A673 (cell line): ENCODE measurements at places on chromosomes 11 and 22. TPM values are rescaled to one million over a fixed set of nuclear protein-coding genes. Genes with fewer than 3 reads are reported as not detected.

The KRTAP5-7 gene
- total RNA-seq = not detected in 2 replicates

The SLC25A18 gene
- total RNA-seq = 0.35 and 0.45 TPM in 2 replicates

The OR5AP2 gene
- total RNA-seq = not detected in 2 replicates

The BTG4 gene
- not detected in 2 replicates for total RNA-seq

The GRAP2 gene
- not detected in 2 replicates for total RNA-seq

The SPON1 gene
- not detected in 2 replicates for total RNA-seq

The SPCS2 gene
- total RNA-seq = 207 and 241 TPM in 2 replicates

- peaks cover 10% of the 10 kb centered on the region for H3K4me1 ChIP-seq
- no peaks in the 10 kb centered on the region for H3K27me3 ChIP-seq
- H3K4me3 ChIP-seq = no peak overlapping the region
- peaks cover 65% of the 10 kb centered on the region for H3K36me3 ChIP-seq
- H3K27ac ChIP-seq = no peak overlapping the region
Measured at GRCh38 chr11:65124480-65125196, 2.5 kb downstream of the MRPL49 start.

DNA sequence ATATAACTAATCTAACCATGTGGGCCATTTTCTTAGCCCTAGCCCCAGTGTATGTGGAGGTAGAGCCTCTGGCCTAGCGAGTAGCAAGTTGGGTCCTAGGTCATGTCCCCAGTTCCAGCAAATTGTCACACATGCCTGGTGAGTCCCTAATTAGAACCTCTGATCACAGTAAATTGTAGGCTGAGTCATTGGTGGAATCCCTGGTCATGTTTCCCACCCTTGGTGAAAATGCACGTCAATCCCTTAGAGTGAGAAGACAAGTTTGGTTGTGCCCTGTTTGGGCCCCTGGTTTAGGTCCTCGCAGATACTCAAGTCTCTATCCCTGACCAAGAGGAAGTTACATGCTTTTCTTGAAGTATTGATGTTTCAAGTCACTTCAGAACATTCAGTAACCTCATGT is 46.7 kb downstream of the ATM start:
- no peaks in the 10 kb centered on the region for H3K27me3 ChIP-seq
- H3K4me3 ChIP-seq = no peak overlapping the region
- no peaks in the 10 kb centered on the region for H3K4me1 ChIP-seq
- no peak for DNase-seq

DNA sequence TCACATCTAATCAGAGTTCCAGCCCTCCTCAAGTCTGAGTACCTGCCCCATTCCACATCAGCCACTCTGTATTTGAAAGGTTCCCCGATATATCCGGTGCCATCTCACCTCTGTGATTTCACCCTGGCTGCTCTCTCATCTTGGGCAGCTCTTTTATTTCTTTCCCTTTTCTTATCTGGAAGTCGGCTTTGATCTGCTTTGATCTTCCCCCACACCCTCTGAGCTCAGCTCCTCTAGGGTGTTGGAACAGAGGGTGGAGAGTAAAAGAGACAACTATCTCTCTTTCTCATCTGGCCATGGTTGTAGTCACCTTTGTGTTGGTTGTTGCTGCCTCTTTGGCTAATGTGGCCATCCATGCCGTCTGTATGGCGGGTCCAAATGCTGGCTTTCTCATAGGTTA is 108.3 kb downstream of the ENTHD1 start:
- no peak overlapping the region for H3K4me3 ChIP-seq
- no peaks in the 10 kb centered on the region for H3K36me3 ChIP-seq
- peaks cover 32% of the 10 kb centered on the region for H3K27me3 ChIP-seq
- no peak overlapping the region for H3K27ac ChIP-seq
- no peak for DNase-seq

DNA sequence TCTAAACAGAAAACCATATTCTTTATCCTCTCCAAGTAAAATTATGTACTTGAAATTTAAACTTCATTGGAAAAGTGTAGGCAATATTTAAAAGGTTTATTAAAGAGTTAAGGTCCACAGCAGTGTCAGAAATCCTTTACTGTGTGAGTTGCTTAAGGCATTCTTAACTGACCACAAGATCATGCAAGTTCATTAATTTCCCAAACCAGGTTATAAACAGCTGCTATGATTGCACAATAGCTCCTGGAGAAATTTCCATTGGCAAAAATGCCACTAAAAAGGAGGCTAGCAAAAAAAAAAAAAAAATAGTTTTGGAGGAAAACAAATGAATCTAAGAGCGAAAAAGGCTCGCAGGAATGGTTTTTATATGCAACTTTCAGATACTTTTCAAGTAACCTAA is 106.2 kb downstream of the ETS1 start:
- H3K27ac ChIP-seq = no peak overlapping the region
- DNase-seq = no peak
- H3K4me3 ChIP-seq = no peak overlapping the region
- no peaks in the 10 kb centered on the region for H3K4me1 ChIP-seq

GRCh38 chr22:45860201-45860600 is 116.8 kb downstream of the WNT7B start:
- H3K4me1 ChIP-seq = no peaks in the 10 kb centered on the region
- no peak overlapping the region for H3K4me3 ChIP-seq
- no peaks in the 10 kb centered on the region for H3K36me3 ChIP-seq

DNA sequence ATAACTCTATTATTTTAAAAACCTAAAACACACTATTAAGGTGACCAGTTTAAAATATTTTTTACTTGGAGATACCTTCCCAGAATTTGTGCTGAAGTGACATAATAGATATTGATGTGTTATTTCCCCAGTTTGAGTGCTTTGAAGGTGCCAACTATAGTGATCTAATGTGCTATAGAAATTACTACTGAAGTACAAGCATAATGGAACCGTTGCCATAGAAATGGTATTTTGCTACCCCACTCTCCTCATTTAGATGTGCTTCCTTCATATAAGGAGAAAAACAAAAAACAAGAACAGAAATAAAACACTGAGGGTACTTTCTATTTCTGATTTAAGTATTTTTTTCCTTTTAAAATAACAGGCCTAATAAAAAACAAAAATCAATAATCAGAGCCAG is 19.2 kb downstream of the DDI1 start:
- no peaks in the 10 kb centered on the region for H3K36me3 ChIP-seq
- H3K4me1 ChIP-seq = no peaks in the 10 kb centered on the region
- H3K27ac ChIP-seq = no peak overlapping the region
- DNase-seq = no peak
- no peak overlapping the region for H3K4me3 ChIP-seq

DNA sequence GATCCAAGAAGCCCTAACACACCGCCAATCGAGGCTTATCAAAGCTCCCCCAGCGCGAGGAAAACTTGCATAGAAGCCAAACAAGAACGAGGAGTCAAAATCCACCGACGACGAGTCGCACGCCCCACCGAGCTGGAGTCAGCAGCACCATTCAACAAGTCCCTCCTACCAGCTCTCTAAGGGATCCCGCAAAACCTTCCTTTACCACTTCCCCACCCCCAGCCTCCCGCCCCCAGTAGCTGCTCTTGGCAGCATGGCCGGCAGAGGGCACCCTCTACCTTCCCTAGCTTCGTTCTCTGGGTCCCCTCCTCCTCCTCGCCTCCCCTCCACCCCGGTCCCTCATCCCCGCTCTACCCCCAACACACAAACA is 1.4 kb downstream of the BDNF start:
- H3K36me3 ChIP-seq = no peaks in the 10 kb centered on the region
- peaks cover 27% of the 10 kb centered on the region for H3K4me1 ChIP-seq
- H3K4me3 ChIP-seq = peak overlapping the region; percentile 40
- H3K27me3 ChIP-seq = peaks cover 97% of the 10 kb centered on the region
- DNase-seq = peak; percentile 97

GRCh38 chr11:72759468-72759985 is 7.3 kb upstream of the ARAP1 start:
- no peaks in the 10 kb centered on the region for H3K27me3 ChIP-seq
- no peak overlapping the region for H3K4me3 ChIP-seq
- H3K27ac ChIP-seq = no peak overlapping the region

DNA sequence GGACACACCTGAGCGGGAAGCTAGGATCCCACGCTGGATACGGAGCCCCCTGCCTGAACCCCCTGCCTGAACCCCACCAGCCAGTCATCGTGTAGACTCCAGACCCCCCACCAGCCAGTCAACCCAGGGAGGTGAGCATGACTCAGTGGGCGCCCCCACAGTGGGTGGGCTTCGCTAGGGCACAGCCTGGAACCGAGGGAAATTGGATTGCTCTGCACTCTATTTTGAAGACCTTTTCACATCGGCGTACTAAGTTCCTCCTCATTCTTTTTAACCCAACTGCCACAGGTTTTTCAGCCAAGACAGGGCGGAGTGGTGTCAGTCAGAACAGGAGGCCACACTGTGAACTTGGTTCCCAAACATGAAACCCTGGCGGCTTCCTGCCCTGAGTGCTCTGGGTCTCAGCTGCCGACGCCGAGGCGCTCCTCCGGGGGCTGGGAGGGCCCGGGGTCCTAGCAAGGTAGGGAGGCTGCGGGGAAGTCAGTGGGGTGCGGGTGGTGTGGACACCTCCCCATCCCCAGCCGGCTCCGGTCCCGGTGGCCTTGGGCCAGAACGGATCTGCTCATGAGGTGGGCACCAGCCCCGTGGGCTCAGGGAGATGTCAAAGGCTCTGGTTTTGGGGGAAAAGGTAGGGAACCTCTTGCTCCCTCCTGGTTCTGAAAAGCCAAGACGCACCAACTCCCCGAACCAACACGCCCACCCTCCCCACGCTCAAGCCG is 57.0 kb downstream of the BRD1 start:
- no peaks in the 10 kb centered on the region for H3K4me1 ChIP-seq
- no peak overlapping the region for H3K27ac ChIP-seq
- H3K4me3 ChIP-seq = no peak overlapping the region
- no peak for DNase-seq

- no peak for DNase-seq
- no peak overlapping the region for H3K4me3 ChIP-seq
- H3K36me3 ChIP-seq = no peaks in the 10 kb centered on the region
- peaks cover 10% of the 10 kb centered on the region for H3K27me3 ChIP-seq
Measured at GRCh38 chr11:2132246-2132645, 6.9 kb downstream of the IGF2 start.

DNA sequence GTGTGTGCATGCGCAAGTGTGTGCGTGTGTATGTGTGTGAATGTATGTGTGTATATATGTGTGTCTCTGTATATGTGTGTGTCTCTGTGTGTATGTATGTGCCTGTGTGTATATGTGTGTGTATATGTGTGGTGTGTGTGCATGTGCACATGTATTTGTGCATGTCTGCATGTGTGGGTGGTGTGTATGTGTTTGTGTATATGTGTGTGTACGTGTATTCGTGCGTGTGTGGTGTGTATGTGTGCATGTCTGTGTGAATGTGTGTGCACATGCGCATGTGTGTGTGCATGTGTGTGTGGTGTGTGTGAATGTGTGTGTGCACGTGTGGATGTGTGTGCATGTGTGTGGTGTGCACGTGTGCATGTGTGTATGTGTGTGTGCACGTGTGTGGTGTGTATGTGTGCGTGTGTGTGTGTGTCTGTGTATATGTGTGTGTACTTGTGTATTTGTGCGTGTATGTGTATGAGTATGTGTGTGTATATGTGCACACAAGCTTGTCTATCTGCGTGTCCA is 71.4 kb downstream of the SCN3B start:
- H3K27me3 ChIP-seq = no peaks in the 10 kb centered on the region
- peaks cover 4% of the 10 kb centered on the region for H3K4me1 ChIP-seq
- no peaks in the 10 kb centered on the region for H3K36me3 ChIP-seq
- no peak for DNase-seq
- no peak overlapping the region for H3K27ac ChIP-seq
- H3K4me3 ChIP-seq = no peak overlapping the region

DNA sequence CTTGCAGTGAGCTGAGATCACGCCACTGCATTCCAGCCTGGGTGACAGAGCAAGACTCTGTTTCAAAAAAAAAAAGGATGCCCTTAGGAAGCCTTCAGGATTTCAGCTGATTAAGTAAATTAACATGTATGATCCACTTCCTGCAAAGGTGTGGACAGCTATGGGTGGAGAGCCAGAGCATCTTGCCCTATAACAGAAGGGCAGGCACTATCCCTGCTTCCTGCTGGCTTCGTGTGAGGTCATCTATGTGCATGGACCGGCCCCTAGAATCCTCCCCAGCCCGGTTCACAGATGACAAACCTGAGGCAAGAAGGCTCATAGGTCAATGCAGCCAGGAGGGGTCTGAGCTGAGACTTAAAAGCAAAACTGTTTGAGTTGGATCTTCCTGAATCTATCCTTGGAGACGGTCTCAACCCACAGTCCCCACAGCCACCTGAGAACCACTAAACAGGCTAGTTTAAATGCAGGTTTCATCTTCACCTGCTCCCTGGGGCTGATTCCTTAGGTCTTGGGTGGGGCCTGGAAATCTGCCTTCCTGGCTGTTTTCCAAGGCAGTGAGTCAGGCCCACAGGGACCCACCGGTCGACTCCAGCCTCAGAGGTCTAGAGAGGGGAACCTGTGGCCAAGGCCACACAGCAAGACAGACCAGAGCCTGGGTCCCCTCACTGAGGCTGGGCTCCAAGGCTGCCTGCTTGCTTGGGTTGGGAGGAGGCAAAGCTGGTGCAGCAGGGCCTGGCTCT is 55.2 kb upstream of the MPEG1 start:
- H3K4me1 ChIP-seq = no peaks in the 10 kb centered on the region
- no peak for DNase-seq
- H3K36me3 ChIP-seq = no peaks in the 10 kb centered on the region
- H3K27me3 ChIP-seq = peaks cover 6% of the 10 kb centered on the region

- no peaks in the 10 kb centered on the region for H3K4me1 ChIP-seq
- DNase-seq = no peak
- no peak overlapping the region for H3K4me3 ChIP-seq
- H3K27ac ChIP-seq = no peak overlapping the region
Measured at GRCh38 chr11:13970986-13971385, 8.5 kb downstream of the SPON1 start.

GRCh38 chr11:35360055-35360530 is 59.3 kb downstream of the SLC1A2 start:
- no peaks in the 10 kb centered on the region for H3K36me3 ChIP-seq
- peaks cover 10% of the 10 kb centered on the region for H3K27me3 ChIP-seq
- H3K4me1 ChIP-seq = no peaks in the 10 kb centered on the region

- DNase-seq = peak; percentile 96
- H3K27me3 ChIP-seq = no peaks in the 10 kb centered on the region
- H3K36me3 ChIP-seq = peaks cover 19% of the 10 kb centered on the region
- H3K27ac ChIP-seq = no peak overlapping the region
- no peaks in the 10 kb centered on the region for H3K4me1 ChIP-seq
- no peak overlapping the region for H3K4me3 ChIP-seq
Measured at GRCh38 chr11:46896719-46897406, 21.5 kb downstream of the LRP4 start.

GRCh38 chr11:61087426-61088119 is 14.7 kb upstream of the CD5 start:
- no peaks in the 10 kb centered on the region for H3K27me3 ChIP-seq
- no peaks in the 10 kb centered on the region for H3K36me3 ChIP-seq
- H3K27ac ChIP-seq = no peak overlapping the region
- no peak for DNase-seq
- H3K4me1 ChIP-seq = no peaks in the 10 kb centered on the region

DNA sequence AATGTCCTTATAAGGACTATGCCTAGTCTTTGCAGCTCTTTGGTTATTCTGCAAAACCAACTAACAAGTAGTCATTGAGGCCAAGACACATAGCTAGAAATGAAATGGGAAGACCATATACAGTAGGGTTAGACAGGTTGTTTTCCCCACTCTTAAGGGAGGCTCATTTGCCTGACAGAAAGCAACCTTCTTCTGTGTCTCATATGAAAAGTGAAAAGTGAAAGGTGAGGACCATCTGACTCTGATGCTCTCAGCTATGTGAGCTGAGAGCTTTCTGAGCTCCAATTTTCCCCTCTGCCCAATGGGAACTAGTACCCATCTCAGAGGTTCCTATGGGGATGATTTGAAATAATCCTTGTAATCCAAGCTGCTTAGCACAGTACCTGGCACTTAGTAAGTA is 142.0 kb upstream of the BDNF start:
- H3K4me1 ChIP-seq = no peaks in the 10 kb centered on the region
- no peak overlapping the region for H3K27ac ChIP-seq
- H3K4me3 ChIP-seq = no peak overlapping the region
- peaks cover 74% of the 10 kb centered on the region for H3K27me3 ChIP-seq

- no peaks in the 10 kb centered on the region for H3K36me3 ChIP-seq
- H3K27ac ChIP-seq = no peak overlapping the region
- no peak overlapping the region for H3K4me3 ChIP-seq
- peaks cover 9% of the 10 kb centered on the region for H3K4me1 ChIP-seq
- DNase-seq = no peak
Measured at GRCh38 chr11:134071306-134071705, 2.4 kb downstream of the JAM3 start.
